ENCODE measurements at places on chromosomes 12 and 14.
A peak's percentile ranks its signal among the peaks of the same experiment; 100 is the strongest.

GRCh38 chr14:106556665-106557289, 1030.4 kb downstream of the TMEM121 start:
- DNase-seq, result peak; percentile 35

GRCh38 chr14:64952598-64953309, 10.2 kb upstream of the GPX2 start:
- no peak for DNase-seq

- no peak for DNase-seq
These were observed 58.8 kb upstream of the FLRT2 start for GRCh38 chr14:85471156-85471555.

- DNase-seq, result no peak
These were observed 4.1 kb upstream of the FZD10 start for GRCh38 chr12:130157998-130158753.

GRCh38 chr12:88361493-88361892, 218.8 kb downstream of the KITLG start:
- DNase-seq, result no peak
